ENCODE measurements at places on chromosomes 4 and X.

GRCh38 chr4:140813804-140814203 is 57.6 kb upstream of the TBC1D9 start:
- no peak for DNase-seq

- no peak for DNase-seq
These were observed 18.4 kb downstream of the NMU start for GRCh38 chr4:55617587-55618197.

- DNase-seq = peak; percentile 11
These were observed 552 bp downstream of the NKRF start for GRCh38 chrX:119605464-119606279.

DNA sequence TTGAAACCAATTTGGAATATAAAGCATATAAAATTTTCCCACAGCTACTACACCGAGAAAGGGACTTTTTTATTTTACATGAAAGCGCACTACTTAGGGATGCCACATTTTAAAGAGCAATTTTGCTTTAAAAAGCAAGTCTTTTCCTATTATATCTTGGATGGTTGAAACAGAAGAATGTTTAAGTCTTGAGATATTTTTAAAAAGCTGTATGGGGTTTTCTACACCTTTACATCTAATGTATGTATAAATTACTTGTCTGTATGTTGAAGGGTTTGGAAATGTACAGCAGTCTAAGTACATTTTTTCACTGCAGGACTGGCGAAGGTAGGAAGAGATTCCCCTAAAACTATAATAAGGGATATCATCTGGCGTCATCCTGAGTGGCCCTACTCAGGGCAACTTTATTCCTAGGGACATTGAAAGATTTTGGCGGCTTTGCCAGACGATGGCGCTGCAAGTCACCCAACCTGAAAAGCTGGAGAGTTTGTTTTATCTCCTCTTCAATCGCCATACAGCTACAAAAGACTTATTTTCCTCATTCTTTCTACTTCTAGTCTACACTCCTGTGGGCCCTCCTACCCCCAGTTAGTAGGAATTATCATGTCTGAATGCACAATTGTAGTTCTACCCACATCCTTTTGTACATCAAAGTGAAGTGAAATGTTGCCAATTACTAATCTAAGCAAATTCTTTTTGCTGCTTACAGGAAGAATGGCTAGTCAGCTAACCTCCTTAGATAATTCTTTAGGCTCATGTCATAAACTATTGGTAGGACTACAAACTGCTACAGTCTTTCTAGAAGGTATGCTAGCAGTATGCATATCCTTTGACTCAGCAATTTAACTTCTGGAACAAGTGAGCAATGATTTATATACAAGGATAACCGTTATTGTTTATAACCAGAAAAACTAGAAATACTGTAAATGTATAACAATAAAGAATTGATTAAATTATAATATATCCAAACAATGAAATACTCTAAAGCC is 782 bp upstream of the NEK1 start:
- DNase-seq = peak; percentile 87

DNA sequence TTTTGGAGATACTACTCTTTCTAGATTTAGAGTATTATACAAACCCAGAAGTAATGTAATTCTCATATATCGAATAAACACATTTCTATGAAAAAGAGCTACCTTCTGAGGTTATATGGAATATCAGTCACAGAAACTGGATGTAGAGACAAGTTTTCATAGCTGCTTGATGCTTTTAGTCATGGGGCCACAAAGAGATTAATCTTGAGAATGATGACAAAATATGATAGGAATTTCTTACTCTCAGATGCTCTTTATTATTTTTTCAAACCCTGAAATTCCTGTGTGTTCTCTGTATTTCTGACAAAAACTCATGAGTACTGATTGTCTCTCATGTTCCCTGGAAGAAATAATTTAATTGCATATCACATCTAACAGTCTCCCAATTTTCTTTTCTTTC is 662.5 kb downstream of the RAPGEF2 start:
- peak; percentile 8 for DNase-seq

DNA sequence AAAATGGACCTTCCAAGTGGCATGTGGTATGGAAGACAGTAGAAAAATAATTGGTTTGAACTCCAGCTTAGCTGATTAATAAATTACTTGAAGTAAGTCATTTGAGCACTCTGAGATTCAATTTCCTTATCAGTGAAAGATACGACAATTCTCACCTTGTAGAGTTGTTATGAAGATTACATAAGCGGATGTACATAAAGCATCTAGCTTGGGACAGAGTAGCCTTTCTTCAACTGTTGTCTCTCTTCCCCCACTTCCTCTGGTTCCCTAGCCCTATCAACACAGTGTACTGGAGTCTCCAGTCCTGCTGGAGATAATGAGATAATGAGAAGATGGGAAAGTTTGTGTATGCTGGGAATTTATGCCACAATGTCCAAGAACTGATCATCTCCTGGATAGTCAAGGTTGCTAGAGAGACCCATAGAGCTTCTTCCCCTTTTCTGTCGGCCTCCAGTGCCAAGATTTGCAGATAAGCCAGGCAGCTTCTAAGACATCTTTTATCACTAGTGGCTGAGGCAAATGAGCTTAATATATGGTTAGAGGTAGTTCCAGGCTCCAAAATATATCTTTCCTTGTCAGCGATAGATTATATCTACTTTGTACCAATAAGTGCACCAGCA is 33.9 kb downstream of the VSIG4 start:
- no peak for DNase-seq

GRCh38 chr4:88002786-88003185 is 4.6 kb upstream of the PKD2 start:
- DNase-seq = peak; percentile 23

- DNase-seq = no peak
These were observed 48.1 kb upstream of the CPLX1 start for GRCh38 chr4:874056-874455.

GRCh38 chr4:165301833-165302232 is 25.6 kb upstream of the MSMO1 start:
- peak; percentile 30 for DNase-seq

DNA sequence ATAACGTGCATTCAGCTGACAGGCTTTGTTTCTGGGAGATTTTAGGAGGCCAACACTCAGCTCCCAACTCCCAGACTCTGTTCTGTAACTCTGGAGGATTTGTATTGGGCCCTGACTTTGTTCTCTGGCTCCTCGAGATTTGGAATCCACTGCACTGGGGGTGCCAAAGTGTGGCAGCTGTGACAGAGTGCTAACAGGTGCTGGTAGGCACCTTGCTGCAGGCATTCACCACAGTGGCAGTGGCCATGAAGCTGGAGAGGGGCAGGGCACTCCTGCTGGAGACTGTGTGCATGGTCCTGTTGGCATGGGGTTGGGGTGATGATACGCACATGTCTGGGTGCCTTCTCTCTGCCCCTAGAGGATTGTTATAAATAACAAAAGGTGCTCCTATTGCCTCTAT is 1094.9 kb upstream of the SLIT2 start:
- DNase-seq = no peak

GRCh38 chrX:103256651-103257050 is 1.7 kb upstream of the TCEAL8 start:
- no peak for DNase-seq

DNA sequence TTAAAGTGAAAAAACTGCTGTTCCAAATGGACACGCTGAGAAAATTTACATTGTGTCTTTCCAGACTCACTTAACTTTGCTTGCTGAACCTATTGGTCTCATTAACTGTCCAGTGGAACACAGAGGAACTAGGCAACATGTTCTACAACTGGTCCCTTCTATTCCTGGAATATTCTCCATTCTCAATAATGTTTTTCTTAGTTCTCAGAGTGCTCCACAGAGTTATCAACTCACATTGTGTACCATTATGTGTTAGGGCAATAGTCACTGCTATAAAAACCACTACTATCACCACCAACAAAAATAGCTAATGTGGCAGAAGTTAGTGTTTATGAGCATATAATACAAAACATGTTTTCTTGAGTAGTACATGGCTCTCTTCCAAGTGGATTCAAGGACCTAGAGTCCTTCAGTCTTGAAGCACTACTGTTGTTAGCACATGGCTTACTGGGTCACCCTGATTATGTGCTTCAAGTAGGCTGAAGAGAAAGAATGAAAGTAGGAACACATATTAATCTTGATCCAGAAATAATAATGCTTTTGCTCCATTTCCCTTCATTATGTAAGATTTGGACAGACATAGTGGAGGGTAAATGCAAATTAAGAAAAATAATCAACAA is 865.3 kb upstream of the HS3ST1 start:
- DNase-seq = no peak

- DNase-seq = no peak
These were observed 4.8 kb upstream of the DUSP9 start for GRCh38 chrX:153642051-153642654.

- DNase-seq = peak; percentile 62
These were observed 800 bp downstream of the KDM5C start for GRCh38 chrX:53223955-53224859.

DNA sequence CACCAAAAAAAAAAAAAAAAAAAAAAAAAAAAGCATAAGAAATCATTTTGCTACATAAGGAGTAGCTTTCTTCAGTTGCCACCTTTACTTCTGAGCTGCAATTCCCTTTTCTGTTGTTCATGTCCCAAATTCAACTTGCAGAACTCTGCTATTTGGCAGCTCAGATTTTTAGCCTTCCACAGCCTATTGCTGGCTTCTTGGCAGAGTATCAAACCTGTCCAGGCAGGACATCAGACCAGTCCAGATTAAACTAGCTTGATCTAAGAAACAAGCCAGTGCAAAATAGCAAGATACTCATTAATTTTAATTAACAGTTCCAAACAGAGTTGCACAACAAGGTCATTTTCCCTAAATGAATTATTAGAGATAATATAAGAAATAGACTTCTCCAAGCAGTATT is 123.6 kb upstream of the NR3C2 start:
- no peak for DNase-seq

GRCh38 chrX:39624166-39624565 is 473.6 kb downstream of the BCOR start:
- DNase-seq = no peak
